ENCODE measurements at places on chromosomes 4 and X. TPM values are rescaled to one million over a fixed set of nuclear protein-coding genes. Genes with fewer than 3 reads are reported as not detected.

The TRPC5OS gene
- not detected for total RNA-seq

The CLTRN gene
- total RNA-seq = 0.48 TPM

The MTMR8 gene
- 0.21 TPM for total RNA-seq

The PRR32 gene
- total RNA-seq = not detected

The GCNA gene
- 0.72 TPM for total RNA-seq

All from tracheal epithelial cell (primary cell).